Subcutaneous preadipocyte (primary cell): ENCODE measurements at places on chromosomes 4 and X. TPM values are rescaled to one million over a fixed set of nuclear protein-coding genes. Genes with fewer than 3 reads are reported as not detected.

Gene MAGEA1
- total RNA-seq: not detected in 2 replicates

Gene ALAS2
- not detected in 2 replicates for total RNA-seq

Gene UGT2B10
- not detected in 2 replicates for total RNA-seq

Gene YY2
- total RNA-seq: 1.6 and 2.2 TPM in 2 replicates

Gene CCNA2
- total RNA-seq: 55.5 and 86.6 TPM in 2 replicates

Gene TEC
- 1.5 and 1.6 TPM in 2 replicates for total RNA-seq

Gene PABPC5
- 2.5 and 4.0 TPM in 2 replicates for total RNA-seq

Gene ENOPH1
- 31.2 and 46.5 TPM in 2 replicates for total RNA-seq

Gene CNGA1
- not detected in 2 replicates for total RNA-seq

Gene TRIML2
- total RNA-seq: 0.37 TPM in 1 of 2 replicates, not detected in the other

Gene SOX3
- not detected in 2 replicates for total RNA-seq

Gene KLHL5
- 35.3 and 36.6 TPM in 2 replicates for total RNA-seq

Gene KLB
- total RNA-seq: not detected in 2 replicates

Gene USP17L20
- total RNA-seq: not detected in 2 replicates

Gene PSMD10
- 59.6 and 65.8 TPM in 2 replicates for total RNA-seq

Gene CXCL11
- not detected in 2 replicates for total RNA-seq
